ENCODE measurements at places on chromosomes 11 and 22.

DNA sequence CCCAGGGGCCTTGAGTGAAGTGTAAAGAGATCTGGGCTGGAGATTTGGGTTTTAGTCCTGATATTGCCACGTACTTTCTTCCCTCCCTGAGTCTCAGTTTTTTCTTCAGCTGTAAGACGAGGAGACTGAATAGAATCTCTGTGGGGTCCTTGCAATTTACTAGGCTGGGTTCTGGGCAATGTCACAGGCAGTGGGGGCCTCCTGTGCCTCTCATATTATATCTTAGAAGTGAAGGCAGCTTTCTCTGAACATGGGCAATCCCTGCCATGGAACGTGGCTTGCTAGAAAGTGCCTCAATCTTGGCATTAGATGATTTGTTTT is 62.0 kb upstream of the PTPRJ start:
- DNase-seq = no peak

- DNase-seq = no peak
Observed at GRCh38 chr11:76119779-76120178, 86.5 kb downstream of the WNT11 start.

- DNase-seq = peak; percentile 95
Observed at GRCh38 chr11:75035911-75036565, 47.3 kb downstream of the NEU3 start.

GRCh38 chr11:101706541-101706940 is 122.7 kb upstream of the TRPC6 start:
- peak; percentile 59 for DNase-seq

DNA sequence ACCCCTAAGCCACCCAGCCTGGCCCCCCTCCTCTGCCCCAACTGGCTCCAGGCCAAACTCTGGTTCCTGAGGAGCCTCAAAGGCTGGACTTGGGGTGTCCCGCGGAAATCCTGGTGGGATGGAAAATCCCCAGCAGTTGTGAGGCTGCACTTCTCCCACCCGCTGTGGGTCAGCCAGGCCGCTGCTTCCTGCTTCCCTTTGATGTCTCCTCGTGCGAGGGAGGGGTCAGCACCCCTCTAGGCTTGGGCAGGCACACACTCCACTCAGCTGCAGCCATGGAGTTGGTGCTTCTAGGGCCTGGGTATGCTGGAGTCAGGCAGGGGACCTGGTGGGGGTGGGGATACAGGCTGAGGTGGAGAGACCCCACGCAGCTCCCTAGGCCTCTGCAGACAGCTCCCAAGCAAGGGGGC is 12.0 kb downstream of the KCNQ1OT1 start:
- DNase-seq = no peak

DNA sequence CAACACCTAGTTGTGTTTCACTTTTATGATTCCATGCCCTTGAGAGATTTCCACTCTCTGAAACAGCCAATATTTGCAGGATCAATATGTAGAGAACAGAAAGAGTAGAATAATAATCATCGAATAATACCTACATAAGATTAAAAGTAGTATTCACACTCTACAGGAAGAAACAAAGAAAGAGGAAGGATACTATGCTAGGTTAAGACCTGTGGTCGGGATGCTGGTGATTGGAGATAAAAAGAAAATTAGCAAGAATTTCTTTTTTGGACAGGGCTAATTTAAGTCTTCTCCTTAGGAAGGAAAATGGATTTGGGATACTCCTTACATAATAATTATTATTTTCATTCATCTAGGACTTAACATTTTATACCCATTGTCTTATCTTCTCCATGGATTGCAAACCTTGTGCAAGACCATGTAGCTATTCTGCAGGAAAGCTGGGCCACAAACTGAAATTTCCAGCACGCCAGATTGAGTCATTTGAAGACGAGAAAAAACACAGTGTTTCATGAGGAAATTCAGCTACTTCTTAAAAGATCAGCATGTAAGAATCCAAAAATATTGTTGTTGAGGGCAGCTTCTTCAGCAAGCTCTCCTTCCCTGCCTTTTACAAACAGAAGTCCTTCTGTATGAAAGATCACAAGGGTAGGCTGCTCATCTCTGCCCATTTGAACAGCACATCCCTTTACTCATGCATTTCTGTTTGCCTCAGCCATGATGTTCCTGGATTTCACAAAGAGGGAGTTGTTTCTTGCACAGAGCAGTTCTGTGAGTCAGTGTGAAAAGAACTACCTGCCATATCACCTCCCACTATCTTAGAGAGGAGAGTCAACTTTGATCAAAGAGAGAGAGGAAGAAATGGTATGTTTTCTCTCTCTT is 90.7 kb downstream of the FAM76B start:
- DNase-seq = no peak

DNA sequence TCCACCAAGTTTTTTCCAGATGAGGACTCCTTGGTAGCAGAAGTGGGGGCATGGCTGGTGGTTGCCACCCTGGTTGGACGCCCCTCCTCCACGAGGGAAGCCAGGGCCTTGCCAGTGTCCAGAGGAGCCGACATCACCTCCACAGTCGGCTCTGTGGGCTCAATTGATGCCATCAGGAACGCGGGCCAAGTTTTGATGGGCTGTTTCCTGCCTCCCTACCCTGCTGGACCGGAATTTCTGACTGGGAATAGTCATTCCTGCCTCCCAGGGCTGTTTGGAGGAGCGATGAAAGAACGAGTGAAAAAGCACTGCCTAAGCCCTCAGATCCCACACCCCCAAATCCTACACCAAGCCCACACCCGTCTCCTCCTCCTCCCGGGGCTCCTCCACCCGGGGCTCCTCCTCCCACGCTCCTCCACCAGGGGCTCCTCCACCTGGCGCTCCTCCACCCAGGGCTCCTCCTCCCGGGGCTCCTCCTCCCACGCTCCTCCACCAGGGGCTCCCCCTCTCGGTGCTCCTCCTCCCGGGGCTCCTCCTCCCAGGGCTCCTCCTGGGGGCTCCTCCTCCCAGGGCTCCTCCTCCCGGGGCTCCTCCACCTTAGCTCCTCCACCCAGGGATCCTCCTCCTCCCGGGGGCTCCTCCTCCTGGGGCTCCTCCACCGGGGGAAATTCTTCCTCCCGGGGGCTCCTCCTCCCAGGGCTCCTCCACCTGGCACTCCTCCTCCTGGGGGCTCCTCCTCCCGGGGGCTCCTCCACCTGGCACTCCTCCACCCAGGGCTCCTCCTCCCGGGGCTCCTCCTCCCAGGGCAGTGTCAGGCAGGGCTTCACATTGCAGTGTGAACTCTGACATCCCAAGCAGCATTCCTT is 10.0 kb upstream of the PRR5 start:
- DNase-seq = no peak

GRCh38 chr11:132206993-132207392 is 836.6 kb downstream of the NTM start:
- DNase-seq = no peak

GRCh38 chr11:8109675-8110074 is 28.7 kb downstream of the TUB start:
- no peak for DNase-seq

GRCh38 chr11:83990160-83990733 is 704.1 kb upstream of the CCDC90B start:
- DNase-seq = no peak

All from M059J (cell line).